ENCODE measurements at places on chromosomes 4 and X.

- DNase-seq, result no peak
These were observed 13.4 kb upstream of the FGD1 start for GRCh38 chrX:54509400-54509799.

- DNase-seq, result no peak
These were observed 41.5 kb upstream of the SMIM10 start for GRCh38 chrX:134949271-134949670.

DNA sequence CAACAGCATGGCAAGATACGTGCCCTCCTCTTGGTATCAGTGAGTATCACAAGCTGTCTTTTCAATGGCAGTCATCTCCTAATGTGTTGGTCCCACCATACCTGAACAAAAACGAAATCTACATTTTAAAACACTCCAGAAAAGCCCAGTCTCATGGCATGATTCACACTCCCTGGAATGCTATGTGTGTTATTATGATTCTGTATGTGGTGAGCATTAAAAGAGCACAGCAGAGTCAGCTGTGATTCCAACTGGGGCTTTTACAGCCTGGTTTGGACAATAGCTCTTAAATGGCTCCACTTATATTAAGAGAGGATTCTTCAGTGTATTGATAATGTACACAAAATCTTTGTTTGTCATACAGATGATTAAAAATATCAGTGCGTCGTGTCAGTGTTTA lies 274.1 kb upstream of the GK2 start:
- no peak for DNase-seq

DNA sequence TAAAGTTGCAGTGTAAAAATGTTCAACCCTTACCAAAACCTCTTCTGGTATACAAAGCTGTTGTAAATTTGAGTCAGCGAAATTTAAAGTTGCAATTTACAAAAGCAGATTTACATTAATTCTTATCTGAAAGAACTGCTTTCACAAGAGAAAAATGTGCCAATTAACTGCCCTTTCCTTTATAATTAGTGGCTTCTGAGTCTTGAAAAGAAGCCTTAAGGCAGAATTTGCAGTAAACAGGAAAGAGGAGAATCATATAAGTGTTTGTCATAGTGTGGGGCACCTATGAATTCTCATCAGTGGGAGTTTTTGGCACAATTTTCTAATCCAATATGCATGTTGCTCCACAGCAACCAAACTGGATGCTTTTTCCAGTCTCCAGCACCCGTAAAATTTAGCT lies 125.3 kb upstream of the GABRG1 start:
- DNase-seq, result no peak

- DNase-seq, result no peak
These were observed 12.7 kb downstream of the G3BP2 start for GRCh38 chr4:75660491-75660890.

GRCh38 chrX:152403515-152403914 lies 47.6 kb downstream of the GABRA3 start:
- DNase-seq, result no peak

- DNase-seq, result no peak
These were observed 499 bp upstream of the NFXL1 start for GRCh38 chr4:47914926-47915237.

GRCh38 chr4:33537527-33537926 lies 2706.8 kb downstream of the ARAP2 start:
- DNase-seq, result no peak

GRCh38 chr4:13515268-13515667 lies 29.0 kb downstream of the NKX3-2 start:
- DNase-seq, result no peak

DNA sequence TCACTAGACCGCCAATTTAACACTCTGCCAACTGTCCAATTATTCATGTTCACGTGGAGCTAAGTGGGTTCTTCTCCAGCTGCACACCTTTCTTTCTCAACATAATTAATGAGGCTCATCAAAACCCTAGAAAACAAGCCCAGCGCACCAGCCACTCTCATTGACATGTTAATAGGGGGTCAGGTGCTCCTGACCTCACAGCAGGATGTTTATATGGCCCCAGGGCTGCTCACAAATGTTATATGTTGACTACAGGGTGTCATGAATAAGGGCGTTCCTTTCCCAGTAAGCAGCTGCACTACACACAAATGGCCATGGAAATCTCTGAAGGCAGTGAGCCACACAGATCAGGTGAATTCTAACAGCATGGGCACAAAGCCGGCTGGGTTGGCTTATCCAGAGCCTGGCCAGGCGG lies 209.8 kb downstream of the MGST2 start:
- DNase-seq, result no peak

DNA sequence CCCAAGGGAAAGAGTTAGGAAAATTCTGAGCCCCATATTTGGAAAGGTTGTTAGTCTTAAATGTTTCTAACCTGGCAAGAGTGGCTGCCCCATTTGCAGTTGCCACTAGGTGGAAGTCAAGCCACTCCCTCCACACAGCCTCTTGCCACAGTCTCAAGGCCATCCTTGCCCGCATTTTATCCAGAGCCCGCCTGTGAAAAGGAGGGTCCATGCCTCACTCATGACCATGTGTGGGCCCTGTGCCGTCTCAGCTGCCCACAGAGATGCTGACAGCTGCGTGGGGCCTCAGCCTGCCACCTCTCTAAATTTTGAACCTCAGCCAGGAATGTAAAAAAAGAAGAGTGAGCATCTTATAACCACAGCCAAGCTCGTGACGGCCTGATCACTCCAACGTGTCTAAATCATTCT lies 201.5 kb upstream of the FAM241A start:
- peak; percentile 33 for DNase-seq

GRCh38 chrX:68199062-68199848 lies 234.0 kb downstream of the OPHN1 start:
- DNase-seq, result no peak

- no peak for DNase-seq
These were observed 97.4 kb upstream of the TBL1X start for GRCh38 chrX:9367421-9367820.

GRCh38 chrX:115892787-115893671 lies 277.5 kb upstream of the AGTR2 start:
- DNase-seq, result peak; percentile 83

GRCh38 chr4:18113710-18114331 lies 92.3 kb upstream of the LCORL start:
- DNase-seq, result no peak

GRCh38 chrX:46670316-46670715 lies 88.6 kb downstream of the SLC9A7 start:
- DNase-seq, result no peak

GRCh38 chrX:20300822-20301221 lies 34.1 kb upstream of the RPS6KA3 start:
- DNase-seq, result no peak

GRCh38 chr4:100894339-100894870 lies 376.6 kb upstream of the EMCN start:
- no peak for DNase-seq

- peak; percentile 25 for DNase-seq
These were observed 34.4 kb downstream of the HPF1 start for GRCh38 chr4:169723207-169723965.

DNA sequence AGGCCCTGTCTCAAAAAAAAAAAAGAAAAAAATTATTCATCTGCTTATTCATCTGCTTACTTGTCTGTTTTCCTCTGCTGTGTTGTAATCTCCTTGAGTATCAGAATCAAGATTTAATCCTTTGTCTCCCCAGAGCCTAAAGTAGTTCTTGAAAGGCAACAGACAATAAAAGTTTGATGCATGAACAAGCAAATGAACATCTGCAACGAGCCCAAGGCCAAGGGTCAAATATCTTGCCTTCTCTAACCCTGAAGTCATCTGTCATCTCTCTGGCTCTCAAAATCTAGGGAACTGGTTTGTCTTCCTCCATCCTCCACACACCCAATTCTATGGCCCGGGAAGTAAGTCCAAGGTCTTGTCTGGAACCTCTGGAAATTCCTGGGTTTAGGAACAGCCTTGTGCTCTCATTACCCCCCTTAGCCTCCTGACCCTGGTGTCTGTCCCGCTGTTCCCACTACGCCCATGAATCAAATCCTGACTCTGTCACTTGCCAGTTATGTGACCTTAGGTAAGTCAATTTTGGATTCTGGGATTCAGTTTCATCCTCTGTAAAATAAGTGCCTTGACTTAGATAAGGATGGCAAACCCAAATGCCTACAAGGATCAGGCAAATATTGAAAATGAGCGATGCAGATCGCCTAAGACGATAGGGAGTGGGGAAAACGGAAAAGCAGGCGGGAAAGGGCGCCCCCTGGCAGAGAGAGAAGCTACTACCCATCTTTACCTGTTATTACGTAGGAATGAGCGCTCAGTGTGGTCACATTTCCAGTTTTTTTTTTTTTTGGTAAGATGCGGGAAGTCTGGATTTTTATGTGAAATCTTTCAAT lies 102.7 kb upstream of the DHX15 start:
- peak; percentile 21 for DNase-seq

- peak; percentile 58 for DNase-seq
These were observed 54.5 kb downstream of the RAB40A start for GRCh38 chrX:103464774-103465117.

GRCh38 chr4:182680234-182680653 lies 236.9 kb downstream of the DCTD start:
- no peak for DNase-seq

- no peak for DNase-seq
These were observed 89.8 kb downstream of the UCHL1 start for GRCh38 chr4:41346306-41347061.

DNA sequence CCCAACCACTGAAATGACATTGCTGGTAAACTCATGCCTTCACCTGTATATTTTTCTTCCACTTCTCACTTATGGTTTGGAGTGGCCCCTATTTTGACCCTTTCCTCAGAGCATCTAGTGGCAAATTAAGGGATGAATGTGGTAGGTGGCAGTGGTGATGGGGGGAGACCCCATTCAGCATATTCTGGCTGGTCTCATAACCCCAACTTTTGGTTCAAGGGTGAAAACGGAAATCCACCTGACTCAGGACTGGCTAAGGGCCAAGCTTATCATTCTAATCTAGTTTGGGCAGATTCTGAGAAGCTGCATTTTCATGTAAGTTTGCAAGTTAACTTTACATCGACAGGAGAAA lies 47.0 kb upstream of the NSUN7 start:
- DNase-seq, result no peak

DNA sequence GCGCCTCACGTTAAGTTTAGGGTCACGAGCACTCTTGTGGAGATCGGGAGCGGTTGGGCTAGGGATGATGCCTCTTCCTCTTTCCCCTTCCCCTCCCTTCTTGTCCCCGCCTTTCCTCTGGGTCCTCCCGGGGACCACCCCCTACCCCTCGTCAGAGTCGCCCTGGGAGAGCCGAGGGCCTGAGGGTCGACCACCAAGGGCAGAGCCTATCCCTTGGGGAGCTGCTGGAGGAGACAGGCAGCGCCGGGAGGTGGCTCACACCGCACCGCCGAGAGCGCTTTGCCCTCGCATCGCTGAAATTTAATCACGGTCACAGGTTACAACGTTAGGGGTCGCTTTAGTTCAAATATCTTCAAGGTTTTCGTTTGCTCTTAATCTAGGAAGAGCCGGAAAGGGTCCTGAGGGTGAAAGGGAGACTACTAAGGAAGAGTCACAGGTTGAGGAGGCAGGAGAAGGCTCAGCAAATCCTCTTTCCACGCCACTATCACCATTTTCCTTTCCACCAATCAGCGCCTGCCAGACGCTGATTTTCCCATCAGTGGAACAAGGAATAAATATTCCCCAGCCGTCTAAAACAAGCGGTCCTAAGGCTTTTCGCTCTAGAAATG lies 528 bp upstream of the SNCA start:
- peak; percentile 52 for DNase-seq

DNA sequence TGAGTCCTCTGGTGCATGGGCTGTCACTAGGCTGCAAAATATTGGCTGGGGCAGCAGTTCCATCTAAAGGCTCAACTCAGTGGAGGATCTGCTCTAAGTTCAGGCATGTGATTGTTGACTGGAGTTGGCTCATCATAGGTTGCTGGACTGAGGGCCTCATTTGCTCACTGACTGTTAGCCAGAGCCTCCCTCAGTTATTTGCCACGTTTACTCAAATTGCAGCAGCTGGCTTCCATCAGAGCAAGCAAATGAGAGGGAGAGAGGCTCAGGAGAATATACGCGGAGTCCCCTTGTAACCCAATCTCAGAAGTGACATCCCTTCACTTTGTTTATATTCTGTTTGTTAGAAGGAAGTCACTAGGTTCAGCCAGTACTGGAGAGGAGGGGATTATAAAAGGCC lies 54.1 kb downstream of the BMP3 start:
- no peak for DNase-seq

DNA sequence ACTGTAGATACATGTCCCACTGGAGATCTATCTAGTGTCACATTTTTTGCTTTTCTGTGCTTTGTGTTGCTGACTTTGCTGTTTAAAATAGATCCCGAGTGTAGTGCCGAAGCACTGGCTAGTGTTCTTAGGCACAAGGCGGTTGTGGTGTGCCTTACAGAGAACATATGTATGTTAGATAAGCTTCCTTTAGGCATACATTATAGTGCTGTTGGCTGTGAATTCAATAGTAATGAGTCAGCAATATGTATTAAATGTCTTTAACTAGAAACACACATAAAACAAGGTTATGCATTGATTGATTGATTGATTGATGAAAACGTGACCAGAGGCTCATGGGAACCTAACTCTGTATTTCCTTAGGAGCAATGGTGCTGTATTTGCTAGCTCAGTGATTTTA lies 56.2 kb downstream of the COX7B2 start:
- DNase-seq, result no peak

GRCh38 chrX:72003811-72004750 lies 93.4 kb downstream of the NHSL2 start:
- peak; percentile 72 for DNase-seq

- DNase-seq, result no peak
These were observed 39.4 kb downstream of the SAT1 start for GRCh38 chrX:23822397-23822796.

DNA sequence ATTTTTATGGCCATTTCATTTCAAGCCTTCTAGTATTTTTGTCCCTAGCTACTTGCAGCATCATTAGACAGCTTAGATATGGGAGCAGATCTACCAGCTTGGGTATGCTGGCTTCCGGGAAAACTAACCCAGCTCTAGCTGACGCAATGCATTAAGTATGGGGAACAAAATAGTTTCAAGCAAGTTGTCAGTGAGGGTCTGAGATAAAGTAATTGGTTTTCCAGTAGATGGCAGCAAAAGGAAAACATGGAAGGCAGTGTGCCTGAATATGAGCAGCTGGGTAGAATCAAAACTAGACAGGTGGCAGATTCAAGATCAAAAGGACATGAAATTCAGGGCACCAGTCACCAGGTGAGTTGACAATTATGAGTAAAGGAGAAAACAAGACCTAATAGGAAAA lies 340.9 kb upstream of the CTSO start:
- no peak for DNase-seq

- DNase-seq, result no peak
These were observed 108.3 kb upstream of the TAPT1 start for GRCh38 chr4:16334601-16335000.
